ENCODE measurements at places on chromosomes 16 and 17.
A peak's percentile ranks its signal among the peaks of the same experiment; 100 is the strongest.

DNA sequence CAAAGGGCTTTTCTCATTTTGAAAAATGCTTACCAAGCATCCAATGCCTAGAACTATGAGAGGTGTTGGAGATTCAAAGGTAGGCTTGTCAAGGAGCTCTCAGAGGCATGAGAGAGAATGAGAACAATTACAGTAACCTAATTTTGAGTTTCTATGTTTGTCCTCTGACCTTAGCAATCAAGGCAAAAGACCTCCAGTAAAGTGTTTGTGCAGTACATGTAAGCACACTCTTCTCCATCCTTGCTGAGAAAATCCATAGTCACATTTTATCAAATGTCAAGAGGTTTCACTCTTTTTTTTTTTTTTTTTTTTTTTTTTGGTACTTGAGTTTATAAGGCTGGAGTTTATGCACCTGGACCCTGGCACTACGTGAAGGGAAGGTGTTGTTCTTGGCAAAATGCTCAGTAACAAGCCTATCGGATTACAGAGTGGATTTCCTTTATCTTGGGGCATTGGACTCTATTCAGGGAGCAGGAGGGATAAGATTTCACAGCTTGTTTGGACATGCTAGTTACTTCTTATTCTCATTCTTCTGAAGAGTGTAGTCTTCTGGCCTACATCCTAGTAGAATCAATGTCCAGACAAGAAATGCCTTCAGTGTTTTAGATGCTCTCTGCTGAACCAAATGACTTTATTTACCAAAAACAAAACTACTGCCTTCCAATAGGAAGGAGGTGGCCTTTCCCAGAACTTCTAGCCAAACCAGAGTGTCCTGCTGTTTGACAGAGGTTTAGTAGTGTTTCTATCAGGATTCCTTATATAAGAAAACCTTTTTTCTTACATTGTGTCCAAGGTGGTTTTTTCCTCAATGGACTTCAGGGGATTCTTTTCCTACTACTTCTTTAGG is 21.9 kb downstream of the KCNJ2 start:
- no peak for DNase-seq

- DNase-seq, result no peak
Observed at GRCh38 chr17:29571486-29571882, 3.0 kb downstream of the TP53I13 start.

DNA sequence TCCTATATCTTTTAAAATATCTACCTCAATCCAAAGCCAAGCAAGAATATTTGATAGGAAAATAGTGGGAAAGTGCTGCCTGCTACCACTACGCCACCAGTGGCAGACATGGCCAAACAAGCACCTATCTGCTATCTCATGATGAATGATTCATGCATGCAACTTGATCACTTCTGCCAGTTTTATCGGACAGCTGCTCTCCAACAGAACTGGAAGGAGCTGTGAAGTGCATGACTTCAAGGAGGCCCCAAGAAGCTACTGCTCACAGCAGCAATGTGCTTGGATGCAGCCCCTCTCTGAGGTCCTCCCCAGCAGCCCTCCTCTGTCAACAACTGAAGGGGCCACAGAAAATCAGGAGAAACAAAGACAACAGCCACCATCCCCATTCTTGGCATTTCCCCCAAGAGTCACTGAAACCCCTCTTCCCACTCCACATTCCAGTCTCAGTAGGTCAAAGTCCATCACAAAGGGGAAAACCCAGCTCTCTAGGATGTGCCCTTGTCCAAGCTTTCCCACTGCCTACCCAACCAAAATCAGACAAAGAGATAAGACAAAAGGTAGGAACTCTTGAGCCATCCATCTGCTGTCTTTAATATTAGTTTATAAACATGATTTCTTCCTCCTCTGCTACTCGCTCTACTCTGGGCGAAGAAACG is 215.3 kb downstream of the C16orf78 start:
- no peak for DNase-seq

GRCh38 chr17:41972571-41973407 is 6.2 kb downstream of the CNP start:
- no peak for DNase-seq

DNA sequence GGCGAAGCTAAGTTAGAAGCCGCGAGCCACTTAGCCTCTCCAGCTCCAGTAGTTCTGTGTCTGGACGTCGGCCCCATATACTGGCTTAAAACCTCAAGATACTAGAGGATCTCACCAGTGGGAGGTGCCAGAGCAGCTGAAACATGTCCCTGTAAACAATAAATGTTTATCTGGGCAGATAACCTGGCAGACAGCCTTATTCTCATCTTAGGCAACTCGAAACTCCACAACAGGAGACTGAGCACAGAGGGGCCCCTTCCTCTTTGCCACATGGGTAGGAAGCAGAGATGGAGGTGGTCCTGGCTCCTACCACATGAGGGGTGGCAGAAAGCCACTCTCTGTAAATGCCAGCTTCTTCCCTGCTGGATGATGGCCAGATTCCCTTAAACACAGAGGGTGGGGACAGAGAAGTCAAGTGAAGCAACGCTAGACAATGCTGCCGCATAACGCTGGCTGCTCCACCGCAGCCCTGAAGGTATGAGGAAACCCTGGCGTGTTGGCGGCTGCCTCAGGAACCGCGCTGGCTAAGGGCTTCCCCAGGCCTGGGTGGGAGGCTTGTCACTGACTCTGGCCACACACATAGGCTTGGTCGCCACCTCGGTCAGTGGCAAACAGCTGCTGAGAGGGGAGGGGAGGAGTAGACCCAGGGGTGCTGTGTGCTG is 67.9 kb downstream of the HIC1 start:
- peak; percentile 96 for DNase-seq

DNA sequence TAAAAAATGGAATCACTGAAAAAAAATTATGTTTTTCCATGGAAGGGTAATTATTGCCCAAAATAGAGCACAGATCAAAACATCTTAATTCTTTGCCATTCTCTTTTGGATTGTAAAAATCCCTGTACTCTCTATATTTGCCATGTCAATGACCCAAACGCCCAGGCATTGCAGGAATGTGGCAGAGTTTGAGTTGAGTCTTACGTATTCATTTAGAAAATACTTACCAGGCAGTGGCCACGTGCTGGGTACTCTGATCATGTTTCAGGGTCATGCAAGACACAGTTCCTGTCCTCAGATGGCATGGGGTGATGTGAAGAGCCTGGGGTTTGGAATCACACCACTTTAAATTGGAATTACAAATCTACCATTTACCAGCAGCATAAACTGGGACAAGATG is 267.7 kb downstream of the ABCC12 start:
- peak; percentile 25 for DNase-seq
